Stimulated activated CD8-positive, alpha-beta memory T cell treated with anti-CD3 and anti-CD28 coated beads, Interleukin-12 subunit alpha, Interleukin-12 subunit beta, amount 100 ng/mL, for 1 hour (primary cell): ENCODE measurements at places on chromosomes 3 and 15.

DNA sequence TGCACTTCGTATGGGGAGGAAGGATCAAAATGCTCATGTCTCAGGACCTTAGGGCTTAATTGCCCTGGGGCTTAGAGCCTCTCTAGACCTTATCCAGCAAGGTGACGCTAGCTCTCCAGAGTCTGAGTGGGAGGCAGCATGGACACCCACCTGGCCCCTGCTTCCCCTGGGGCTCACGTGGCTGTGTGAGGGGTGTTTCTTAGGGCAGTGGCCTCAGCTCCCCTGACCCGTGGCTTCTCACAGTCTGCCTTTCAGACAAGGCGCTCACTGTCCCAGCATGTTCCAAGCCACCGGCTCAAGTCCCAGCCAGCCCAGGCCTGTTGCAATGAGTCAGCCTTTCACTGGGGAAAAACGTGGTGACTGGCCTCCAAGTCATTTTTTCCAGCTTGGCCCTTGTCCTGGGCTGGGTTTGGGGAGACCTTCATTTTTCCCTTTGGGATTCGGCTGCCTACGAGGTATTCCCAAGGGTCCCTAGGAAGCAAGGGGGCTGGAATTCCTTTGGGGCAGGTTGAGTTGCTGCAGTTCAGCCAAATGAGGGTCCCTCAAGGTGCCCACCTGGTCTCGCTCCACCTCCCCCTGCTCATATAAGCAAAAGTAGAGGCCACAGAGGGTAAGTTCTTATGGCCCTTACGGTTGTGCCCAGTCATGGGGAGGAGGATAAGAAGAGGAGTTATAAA is 15.7 kb downstream of the BHLHE40 start:
- no peak for DNase-seq

DNA sequence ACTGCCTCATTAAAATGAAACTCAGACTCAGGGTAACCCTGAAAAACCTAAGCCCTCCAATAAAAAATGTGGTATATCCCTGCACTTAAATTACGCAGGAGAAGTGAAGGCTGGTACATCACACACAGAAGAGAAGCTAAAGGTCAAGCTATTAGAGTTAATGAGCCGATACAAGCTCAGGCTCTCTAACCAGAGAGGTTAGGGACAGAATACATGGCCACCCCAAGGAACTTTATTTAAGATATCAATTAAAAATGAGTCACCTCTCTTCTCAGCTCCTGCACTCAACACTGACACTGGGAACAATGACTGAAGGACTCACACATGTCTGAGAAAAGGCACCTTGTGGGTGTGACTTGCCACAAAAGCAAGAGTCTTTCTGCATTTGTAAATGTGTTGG is 800.6 kb upstream of the CFAP20DC start:
- DNase-seq, result no peak

- DNase-seq, result no peak
These were observed 288.8 kb downstream of the ROBO2 start for GRCh38 chr3:77328690-77329089.

GRCh38 chr3:7205962-7206361 is 345.0 kb downstream of the GRM7 start:
- DNase-seq, result no peak

GRCh38 chr3:197216914-197217313 is 81.5 kb downstream of the DLG1 start:
- DNase-seq, result no peak

DNA sequence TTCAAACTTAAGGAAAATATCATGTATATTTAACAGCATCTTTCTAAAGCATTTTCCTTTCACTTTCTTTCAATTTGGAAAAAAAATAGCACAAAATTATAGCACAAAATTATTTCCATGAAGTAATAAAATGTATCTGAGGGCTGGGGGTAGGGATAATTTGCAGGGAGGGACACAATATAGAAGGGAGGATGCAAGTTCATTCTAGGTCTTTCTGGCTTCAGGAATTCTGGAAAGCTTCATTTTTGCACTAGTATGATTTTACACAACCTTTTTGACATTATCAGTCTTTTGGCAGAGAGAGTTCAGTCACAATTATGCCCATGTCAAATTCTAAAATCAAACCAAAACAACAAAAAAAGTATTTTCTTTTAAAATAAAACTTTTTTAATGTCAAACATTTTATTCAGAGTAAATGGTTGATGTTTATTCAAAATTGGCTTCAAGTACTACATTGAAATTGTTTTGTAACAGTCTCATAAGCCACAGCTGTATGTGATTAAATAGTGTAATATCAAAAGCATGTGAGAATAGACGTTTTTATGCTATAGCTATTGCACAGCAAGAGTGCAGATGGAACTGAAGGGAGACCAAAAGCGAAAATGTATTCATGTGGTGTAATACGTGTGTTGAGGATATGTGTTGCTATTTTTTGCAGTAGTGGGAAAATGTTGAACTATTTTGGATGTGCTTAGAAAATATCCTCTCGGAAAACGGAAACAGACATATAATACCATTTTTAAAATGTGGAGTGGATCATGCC is 5.8 kb downstream of the RBMS3 start:
- DNase-seq, result no peak

GRCh38 chr15:65411465-65412071 is 11.2 kb downstream of the IGDCC4 start:
- no peak for DNase-seq

DNA sequence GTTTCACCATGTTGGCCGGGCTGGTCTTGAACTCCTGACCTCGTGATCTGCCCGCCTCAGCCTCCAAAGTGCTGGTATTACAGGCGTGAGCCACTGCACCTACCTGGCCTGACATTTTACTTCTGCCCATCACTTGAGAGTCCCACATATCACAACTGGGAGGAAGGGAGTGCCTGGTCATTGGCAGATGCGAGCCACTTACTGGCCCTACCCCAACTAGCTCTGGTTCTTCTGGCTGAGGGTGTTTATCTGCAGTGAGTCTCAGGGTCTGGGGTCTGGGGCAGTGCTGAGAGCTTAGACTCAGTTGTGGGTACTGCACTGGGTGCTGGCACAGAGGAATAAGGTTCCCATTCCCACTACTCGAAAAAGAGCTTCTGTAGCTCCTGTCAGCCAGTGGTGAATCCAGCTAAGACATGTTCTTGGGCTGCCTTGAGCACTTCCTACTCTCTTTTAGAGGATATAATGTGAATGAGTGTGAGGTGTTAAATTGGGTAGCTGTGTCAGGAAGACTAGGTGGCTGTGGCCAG is 30.2 kb downstream of the DAG1 start:
- no peak for DNase-seq

DNA sequence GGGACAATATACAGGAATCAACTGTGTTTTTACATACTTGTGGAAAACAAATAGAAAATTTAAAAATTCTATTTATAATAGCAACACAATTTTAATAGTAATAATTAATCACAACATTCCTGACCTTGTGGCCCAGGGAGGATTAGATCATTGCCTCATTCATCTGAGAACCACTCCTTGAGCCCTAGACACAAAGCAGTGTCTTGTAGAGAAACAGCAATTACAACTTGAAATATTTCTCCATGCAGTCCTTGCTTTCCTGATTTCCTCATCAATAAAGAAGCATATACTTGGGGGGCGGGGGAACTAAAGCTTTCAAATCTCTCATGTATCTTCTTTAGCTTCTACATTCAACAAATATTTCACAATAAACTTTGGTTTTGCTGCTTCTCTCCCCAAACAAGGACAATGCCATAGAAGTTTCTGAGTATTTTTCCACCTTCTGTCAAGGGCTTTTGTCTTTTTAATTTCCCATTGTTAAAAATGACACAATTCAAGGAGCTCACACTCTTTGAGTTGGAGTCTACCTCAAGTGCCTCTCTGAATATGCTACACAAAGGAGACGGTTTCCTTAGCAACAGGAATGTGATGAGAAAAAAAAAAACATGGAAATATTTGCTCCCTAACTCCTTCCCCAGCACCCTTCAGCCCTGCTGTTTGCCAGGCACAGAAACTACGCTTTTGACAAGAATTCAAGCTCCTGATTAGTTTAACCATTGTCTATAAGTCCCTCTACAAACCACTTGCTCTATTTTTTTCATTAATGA is 118.8 kb downstream of the ARPP21 start:
- DNase-seq, result no peak

GRCh38 chr15:33601461-33601860 is 290.7 kb downstream of the RYR3 start:
- no peak for DNase-seq

GRCh38 chr3:45205126-45205525 is 21.0 kb downstream of the TMEM158 start:
- no peak for DNase-seq

DNA sequence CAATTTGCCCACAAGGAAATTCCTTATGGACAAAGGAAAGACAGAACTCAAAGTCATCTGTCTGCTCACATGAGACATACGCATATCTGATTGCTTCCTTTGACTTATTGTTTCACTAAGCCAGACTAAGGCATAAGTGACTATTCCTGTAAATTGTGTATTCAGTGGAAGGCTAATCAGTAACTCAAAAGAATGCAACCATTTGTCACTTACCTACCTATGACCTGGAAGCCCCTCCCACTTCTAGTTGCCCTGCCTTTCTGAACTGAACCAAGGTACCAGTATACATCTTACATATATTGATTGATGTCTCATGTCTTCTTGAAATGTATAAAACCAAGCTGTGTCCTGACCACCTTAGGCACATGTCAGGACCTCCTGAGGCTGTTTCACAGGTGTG is 53.5 kb upstream of the PROK2 start:
- no peak for DNase-seq

DNA sequence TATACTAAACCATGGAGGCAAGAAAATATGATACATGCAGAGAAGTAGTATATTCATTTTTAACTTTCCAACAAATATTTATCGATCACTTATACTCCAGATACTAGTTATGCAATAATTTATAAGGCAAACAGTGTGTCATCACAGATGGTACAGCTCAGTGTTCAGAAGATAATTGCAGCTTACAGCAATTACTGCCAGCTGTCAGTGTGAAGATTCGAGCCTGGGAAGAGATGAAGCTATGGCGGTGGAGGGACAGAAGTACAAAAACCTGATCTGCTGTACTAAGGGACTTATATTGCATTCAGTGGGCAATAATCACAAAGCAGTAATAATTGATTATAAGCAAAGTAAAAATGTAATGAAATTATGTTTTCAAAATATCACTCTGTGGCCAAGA is 170.6 kb upstream of the EPHA3 start:
- no peak for DNase-seq

GRCh38 chr3:101574388-101575112 is 570 bp downstream of the PCNP start:
- DNase-seq, result peak; percentile 22

DNA sequence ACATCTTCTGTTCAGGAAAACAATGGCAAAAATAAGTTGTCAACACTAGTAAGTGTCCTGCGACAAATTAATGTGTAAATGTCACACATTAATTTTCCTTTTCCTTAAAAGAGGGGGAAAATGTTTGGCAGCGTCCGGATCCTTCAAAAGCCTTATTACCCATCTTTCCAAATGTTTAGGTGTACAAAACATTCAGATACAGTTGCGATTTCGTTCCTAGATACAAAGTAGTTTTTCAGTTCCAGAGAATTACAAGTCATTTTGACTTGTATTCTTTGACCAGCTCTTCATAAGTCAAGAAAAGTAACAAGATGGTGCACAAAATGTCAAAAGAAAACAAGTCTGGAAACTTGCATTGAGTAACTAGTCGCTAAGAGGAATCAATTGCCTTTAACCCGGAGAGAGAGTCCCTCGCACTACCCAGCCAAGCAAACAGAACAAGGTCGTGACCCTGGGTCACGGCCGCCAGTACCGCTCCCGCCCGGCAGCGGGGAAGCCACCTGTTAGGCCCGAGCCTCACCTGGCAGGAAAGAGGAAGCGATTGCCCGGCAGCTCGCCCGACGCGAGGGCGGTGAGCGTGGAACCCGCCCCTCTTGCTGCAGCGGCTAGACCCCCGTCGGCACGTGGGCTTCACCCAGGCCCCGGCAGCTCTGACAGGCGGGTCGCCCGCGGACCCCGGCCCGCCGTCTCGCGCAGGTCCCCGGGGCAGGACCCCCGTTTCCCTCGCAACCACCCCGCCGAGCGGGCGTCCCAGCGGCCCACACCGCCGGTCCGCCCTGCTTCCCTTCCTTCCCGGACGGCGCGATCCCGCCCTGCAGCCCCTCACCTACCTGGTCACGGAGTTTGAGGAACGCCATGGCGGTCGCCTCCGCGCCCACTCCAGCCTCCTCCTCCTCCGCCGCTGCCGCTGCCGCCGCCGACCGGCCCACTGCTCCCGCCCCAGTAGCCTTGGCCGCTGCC is 61.0 kb upstream of the ANKRD28 start:
- peak; percentile 31 for DNase-seq

- DNase-seq, result no peak
These were observed 246.5 kb downstream of the ULK4 start for GRCh38 chr3:41715376-41715775.

DNA sequence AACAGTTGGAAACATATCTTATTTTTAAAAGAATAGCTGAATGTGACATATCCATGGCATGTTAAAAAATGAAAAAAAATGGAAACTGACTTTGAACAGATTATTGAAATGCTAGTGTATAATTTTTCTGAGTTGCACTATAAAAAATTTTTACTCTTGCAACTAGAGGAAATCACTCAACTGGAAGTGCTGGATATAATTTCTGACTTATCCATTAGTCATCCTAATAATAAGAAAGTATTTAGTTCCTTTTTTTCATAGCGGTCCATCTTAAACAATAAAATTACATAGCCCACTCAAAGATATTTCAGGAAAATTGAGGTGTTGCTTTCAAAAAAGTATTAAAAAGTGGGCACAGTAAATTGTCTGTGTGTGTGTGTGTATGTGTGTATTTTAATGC is 80.7 kb downstream of the MBNL1 start:
- no peak for DNase-seq

DNA sequence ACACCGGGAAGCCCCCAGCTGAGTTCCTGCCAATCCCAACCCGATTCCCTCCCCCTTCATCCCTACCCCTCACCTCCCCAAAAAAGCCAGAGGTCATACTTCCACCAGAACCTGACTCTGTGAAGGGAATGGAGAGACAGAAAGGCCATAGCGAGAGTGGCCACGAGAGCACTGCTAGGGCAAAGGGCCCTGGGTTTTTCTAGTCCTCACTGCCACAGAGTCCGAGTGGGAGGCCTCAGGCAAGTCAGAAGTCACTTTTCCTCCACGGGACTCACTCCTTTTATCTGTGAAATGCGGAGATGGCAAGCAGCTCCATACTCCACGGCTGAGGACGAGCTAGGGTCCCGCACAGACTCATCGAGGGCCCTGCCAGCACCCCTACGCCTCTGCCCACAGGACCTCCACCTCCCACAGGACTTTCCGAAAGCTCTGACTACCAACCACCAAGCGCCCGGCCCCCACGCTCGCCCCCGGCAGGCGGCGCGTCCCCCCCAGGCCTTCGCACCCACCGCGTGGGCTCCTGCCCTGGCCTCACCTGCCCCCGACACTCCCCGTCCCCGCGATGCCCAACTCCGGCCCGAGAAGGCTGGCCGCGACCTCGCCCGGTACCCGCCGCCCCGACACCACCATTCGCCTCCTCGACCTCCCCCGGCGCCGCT is 792 bp downstream of the ATP13A3 start:
- peak; percentile 54 for DNase-seq

DNA sequence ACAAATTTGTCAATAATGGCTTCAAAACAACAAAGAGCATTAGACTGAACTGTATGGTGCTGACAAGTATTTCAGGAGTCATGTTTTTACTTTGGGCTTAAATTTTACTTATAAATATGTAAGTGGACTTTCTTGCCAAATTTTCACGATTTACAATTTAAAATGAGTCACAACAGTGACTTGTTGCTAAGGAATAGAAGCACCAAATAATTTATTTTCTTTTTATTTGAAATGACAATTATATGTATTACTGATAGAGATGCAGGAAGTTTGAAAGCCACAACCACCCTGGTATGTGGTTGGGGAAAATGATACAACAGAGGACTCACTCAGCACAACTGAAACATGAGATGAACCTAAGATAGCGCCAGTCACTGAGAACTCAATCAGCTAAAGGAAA is 90.3 kb downstream of the FMN1 start:
- no peak for DNase-seq

- no peak for DNase-seq
These were observed 37.0 kb downstream of the LARS2 start for GRCh38 chr3:45425237-45425933.
